ENCODE measurements at places on chromosomes 3 and 15.

DNA sequence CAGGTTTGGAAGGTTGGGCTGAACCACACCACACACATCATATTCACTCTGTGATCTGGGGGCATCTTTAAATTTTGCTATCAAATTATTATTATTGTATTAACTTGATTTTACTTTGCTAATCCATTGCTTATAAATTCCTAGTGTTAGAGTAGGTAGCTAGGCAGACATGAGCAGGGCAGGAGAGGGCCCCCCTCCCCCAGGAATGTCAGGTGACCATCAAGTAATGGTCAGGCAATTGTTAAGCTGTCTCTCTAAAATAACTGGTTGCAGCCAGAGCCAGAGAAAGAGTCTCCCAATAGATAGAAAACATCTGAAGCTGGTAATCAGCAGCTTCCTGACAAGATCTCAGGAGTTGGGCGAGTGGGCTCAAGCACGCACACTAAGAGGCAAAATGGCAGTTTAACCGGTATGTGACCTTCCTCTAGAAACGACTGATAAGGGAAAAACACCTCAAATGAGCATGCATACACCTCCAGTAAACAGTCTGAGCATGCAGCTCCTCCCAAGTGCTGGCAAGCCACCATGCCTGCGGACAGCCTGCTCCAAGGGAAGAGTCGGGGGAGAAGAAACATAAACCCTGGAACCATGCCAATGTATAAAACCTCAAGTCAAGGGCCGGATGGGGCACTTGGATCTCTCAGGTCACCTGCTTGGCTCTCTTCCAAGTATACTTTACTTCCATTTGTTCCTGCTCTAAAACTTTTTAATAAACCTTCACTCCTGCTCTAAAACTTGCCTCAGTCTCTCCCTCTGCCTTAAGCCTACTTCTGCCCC, 3.1 kb upstream of the CXCR6 start:
- DNase-seq, result no peak

DNA sequence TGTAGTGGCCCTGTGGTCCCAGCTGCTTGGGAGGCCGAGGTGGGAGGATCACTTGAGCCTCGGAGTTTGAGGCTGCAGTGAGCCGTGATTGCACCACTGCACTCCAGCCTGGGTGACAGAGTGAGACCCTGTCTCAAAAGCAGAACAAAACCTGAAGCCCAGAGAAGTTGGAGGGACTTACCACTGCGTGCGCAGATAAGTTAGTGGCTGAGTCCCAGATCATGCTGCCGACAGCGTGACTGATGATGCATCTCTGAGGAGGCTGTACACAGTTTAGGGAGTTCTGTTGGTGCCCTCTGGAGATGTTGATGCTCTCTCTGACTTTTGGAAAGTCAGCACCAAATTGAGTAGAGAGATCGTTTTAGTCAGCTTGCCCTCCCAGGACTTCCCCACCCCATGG, 15.8 kb upstream of the ABTB1 start:
- DNase-seq, result no peak

DNA sequence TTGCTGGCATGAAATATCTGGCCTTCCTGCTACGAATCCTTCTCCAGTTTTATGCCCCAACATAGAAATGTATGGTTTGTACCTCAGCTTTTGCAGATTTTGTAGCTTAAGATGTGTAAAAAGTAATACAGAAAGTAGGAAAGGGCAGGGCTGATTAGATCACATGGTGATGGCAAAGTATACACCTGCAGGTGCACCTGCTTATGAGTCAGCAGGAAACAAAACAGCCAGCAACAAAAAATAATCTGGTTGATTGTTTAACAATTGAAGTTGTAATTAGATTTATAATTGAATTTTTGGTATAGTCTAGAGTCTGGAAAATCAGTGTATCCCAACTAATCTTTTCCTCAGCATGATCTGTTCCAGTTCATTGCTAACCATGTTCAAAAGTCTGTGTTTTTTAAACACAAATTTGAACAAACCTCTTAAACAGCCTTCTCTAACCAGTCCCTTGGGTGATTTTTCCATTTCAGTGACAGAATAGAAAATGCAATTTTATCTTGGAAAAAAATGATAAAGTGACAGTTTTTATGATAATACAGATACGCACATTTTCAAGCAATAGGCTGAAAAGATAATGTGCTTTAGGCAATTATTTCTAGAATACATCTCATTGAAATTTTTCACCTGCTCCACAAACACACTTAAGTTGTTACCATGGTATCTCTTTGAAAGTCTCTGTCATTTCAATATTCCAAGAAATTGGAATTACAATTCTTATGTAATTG, 477.4 kb downstream of the NAALADL2 start:
- no peak for DNase-seq

GRCh38 chr3:64490180-64490724, 197.5 kb downstream of the ADAMTS9 start:
- DNase-seq, result no peak

- no peak for DNase-seq
Measured at GRCh38 chr3:134486577-134487041, 752 bp downstream of the CEP63 start.

DNA sequence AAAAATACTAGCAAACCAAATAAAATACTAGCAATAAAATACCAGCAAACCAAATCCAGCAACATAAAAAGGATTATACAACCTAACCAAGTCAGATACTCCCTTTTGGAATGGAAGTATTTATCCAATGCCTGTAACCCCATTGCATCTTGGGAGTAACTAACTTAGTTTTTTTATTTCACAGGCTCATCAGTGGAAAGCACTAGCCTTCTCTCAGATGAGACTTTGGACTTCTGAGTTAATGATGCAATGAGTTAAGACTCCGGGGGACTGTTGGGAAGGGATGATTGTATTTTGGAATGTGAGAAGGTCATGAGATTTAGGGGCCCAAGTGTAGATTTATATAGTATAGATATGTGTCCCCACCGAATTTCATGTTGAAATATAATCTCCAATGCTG, 41.2 kb downstream of the POLQ start:
- DNase-seq, result no peak

- DNase-seq, result no peak
Measured at GRCh38 chr3:69639851-69640250, 99.4 kb upstream of the MITF start.

- DNase-seq, result no peak
Measured at GRCh38 chr3:10869460-10869859, 53.4 kb downstream of the SLC6A11 start.

DNA sequence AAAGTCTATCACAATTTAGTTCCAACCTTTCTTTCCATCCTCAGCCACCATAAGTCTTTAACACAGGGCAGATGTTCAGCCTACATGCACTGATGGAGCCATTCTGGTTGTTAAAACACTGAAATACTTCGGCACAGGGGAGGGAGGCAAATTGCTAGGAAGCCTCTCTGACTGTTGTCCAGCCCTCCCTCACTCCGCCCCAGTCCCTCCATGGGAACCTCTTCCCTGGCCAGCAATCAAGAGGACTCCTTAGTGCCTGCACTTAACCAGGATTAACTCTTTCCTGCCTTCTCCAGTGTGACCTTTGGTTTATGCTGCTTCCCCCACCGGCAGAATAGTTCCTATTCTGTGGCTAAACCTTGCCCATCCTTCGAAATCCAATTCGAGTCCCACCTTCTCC, 47.0 kb upstream of the USP3 start:
- no peak for DNase-seq

DNA sequence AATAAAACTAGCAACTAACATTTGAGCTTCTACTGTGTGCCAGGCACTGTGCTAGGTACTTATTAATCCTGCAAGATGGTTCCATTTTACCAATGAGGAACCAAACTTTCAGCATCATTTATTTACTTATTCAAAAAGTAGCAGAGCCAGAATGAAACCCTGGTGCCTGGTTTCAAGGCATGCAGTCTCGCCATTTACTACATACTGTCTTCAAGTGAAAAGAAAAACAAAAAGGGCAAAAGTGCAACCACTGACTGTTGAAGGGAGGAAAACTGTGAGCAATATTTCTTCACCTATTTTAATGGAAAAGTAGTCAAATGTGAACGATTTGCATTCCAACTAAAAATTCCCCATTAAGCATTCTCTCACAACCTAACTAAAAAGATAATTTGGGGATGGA, 8.7 kb downstream of the DCUN1D1 start:
- no peak for DNase-seq

GRCh38 chr15:49101536-49101935, 53.9 kb downstream of the COPS2 start:
- DNase-seq, result no peak

- no peak for DNase-seq
Measured at GRCh38 chr3:23900744-23901143, 16.0 kb downstream of the NKIRAS1 start.

DNA sequence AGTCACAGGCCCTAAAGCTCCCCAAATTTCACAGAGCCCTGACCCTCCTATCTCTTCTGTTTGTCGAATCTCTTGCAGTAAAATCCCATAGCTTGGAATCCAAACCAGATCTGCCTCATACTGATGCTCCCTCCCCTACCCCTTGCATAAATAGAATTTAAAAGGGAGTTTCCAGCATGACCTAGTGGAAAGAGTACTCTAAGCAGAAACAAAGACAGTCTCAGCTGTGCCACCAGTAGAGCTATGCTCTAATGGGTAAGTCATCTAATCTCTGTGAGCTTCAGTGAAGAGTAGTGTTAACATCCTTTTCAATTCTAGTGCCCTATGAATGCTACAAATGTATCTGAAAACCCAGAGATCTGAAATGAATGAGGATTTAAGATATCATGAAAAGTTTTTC, 4.0 kb upstream of the SLC12A1 start:
- DNase-seq, result no peak

DNA sequence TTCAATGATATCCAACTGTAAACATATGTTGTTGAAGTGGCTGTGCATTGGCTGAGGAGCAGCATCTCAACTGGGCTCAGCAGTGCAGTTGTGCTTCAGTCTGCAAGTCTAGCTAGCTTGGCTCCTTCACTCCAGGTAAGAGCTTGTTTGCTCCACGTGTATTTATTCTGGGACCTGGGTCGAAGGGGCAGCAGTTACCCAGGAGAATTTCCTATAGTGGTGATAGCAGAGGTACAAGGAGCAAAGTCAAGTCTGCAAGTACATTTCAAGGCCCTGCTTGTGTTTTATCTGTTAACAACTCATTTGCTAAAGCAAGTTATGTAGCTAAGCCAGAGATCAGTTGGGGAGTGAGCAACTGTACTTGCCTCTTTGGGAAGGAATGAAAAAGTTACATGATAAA, 286.2 kb upstream of the UMPS start:
- DNase-seq, result no peak

DNA sequence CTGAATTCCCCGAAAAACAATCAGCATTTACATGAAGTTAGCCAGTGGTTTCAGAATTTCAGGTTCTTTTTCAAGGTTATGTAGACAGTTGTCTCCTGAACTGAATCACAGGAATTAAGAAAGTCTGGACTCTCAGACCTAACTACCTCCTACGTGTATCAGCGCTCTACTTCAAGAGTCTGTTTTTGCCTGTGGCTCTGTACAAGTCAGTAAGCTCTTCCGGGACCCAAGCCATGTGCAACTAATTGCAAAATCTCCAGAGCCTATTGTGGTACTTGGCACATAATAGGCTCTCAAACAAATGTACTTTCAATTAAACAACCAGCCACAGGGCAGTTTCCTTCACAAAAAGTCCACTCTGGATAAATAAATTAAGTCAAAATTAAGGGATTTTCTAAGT, 414.2 kb downstream of the PDCD6IP start:
- DNase-seq, result no peak

DNA sequence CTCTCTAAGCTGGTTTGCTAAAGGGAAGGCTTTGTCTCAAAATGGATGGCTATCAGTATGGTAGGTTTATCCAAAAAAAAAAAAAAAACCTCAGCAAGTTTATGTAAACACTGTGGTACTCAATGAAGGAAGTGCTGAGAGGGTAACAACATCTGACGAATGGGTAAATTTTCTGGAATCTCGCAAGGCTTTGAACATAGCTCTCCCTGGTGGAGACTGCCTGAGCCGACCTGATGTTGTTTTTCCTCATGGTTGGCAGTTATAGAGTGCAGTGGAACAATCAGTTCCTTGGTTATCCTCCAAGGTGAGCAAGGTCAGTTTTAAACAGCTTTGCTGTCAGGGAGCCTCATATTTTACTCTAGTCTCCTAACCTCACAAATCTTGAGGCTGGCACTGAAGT, 94.6 kb downstream of the ZPLD1 start:
- DNase-seq, result no peak

DNA sequence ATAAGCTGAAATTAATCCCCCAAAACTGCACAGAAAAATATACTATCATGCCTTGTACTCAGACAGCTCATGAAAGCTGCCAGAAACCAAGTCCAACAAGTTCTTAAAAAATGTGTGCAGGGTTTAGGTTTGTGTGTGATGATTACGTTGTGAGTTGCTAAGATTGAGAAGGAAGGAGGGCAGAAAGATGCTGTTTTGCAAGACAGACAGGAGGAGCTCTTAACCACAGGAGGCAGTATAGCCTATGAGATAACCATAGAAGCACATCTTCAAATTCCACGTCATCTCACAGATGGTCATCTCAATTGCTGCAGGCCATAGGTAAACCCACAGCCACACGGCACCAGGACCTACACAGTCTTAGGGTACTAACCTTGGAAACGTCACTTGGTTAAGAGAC, 191.9 kb downstream of the STT3B start:
- DNase-seq, result no peak

DNA sequence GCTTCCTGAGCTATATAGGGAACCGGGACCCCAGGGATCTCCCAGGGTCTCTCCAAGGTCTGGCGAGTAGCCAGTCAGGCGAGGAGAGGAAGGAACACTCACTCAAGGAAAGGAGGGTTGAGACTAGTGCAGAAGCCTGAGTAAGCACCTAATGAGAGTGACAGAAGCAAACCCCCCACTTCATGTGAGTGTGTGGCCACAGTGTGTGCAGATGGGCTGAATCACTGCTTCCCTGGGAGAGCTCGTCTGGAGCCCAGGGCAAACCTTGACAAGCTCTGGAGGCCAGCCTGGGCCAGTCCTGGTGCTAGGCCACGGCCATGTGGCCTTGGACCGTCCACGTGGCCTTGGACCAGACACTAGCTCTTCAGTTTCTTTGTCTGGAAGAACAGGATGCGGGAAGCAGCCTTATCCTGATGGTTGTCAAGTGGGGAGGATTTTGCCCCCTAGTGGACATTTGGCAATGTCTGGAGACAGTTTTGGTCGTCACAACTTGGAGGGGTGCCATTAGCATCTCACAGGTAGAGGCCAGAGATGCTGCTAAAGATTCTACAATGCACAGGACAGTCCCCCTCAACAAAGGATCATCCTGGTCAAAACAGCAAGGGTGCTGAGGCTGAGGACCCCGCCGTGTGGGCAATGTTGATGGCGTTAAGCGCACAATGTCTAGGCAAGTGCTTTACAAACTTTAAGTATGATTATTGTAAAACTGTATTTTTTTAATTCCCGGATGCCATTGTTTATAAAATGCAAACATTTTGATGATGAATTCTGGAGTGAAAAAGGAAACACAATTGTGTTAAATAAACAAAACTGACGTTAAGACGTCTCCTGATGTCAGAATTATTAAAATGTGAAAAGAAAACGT, 34.8 kb upstream of the CTSH start:
- DNase-seq, result no peak

GRCh38 chr15:53110999-53111398, 320.9 kb upstream of the ONECUT1 start:
- no peak for DNase-seq

- no peak for DNase-seq
Measured at GRCh38 chr3:44117239-44117638, 124.4 kb upstream of the TOPAZ1 start.

Data from coronary artery (tissue), 2 donors.